NCI-H2029 (cell line): ENCODE measurements at places on chromosomes 1 and 21.

DNA sequence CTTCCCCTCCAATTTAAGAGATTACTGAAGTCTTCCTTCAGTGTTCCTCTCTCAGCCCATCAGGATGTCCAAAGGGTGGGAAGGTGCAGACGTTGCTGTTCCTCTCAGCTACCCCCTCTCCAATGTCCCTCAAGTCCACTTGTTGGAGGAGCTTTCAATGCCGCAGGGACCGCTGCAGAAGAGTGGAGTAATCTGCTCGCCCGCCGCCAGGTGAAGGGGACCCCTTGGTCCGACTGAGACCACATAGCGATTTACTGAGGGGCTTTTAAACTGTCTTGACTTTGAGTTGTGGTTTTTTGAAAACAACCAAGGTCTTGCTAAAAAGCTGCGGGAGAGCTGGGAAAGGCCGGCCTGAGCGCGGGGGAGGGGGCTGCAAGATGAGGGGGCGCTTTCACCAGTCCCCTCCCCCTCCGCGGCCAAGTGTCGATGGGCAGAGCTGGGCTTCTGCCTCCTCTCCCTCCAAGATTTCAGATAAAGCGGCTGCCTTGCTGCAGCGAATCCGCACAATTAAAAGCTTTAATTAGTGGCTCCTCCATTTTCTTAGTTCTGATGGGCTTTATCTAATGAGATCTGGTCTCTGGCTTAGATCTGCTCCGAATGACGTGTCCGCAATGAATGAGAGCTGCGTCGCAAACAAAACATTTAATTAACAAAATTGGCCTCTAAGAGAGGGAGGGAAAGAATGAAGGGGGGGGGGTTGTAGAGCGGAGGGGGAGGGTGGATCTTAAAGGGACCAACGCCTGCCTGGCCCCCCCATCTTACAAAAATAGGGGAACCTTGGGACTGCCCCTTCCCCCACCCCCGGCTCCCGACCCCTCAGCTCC is 5.9 kb downstream of the LMO4 start:
- DNase-seq = no peak

- no peak for DNase-seq
Observed at GRCh38 chr1:11462224-11462923, 16.6 kb upstream of the DISP3 start.

DNA sequence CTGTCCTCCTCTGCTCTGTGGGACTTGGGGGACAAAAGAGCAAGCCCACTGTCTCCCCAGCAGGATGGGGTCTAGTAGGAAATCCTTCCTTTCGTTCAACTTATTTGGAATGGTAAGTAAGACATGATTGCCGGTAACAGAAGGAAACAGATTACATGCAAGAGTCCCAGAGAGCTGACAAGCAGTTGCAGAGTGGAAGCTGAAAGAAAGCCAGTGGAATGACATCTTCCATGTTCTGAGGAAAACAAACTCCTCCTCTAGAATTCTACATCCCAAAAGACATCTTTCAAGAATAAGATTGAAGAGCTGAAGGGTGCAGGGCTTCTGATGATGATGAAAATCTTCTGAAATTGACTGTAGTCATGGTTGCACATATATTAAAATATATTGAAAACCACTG is 619.4 kb downstream of the KIF26B start:
- no peak for DNase-seq

- DNase-seq = no peak
Observed at GRCh38 chr1:21872445-21873079, 60.5 kb downstream of the LDLRAD2 start.

- no peak for DNase-seq
Observed at GRCh38 chr1:226355669-226356551, 46.9 kb upstream of the LIN9 start.

- no peak for DNase-seq
Observed at GRCh38 chr1:203934027-203934426, 72.6 kb downstream of the SNRPE start.

GRCh38 chr1:211591980-211592493 is 13.1 kb upstream of the SLC30A1 start:
- DNase-seq = no peak

DNA sequence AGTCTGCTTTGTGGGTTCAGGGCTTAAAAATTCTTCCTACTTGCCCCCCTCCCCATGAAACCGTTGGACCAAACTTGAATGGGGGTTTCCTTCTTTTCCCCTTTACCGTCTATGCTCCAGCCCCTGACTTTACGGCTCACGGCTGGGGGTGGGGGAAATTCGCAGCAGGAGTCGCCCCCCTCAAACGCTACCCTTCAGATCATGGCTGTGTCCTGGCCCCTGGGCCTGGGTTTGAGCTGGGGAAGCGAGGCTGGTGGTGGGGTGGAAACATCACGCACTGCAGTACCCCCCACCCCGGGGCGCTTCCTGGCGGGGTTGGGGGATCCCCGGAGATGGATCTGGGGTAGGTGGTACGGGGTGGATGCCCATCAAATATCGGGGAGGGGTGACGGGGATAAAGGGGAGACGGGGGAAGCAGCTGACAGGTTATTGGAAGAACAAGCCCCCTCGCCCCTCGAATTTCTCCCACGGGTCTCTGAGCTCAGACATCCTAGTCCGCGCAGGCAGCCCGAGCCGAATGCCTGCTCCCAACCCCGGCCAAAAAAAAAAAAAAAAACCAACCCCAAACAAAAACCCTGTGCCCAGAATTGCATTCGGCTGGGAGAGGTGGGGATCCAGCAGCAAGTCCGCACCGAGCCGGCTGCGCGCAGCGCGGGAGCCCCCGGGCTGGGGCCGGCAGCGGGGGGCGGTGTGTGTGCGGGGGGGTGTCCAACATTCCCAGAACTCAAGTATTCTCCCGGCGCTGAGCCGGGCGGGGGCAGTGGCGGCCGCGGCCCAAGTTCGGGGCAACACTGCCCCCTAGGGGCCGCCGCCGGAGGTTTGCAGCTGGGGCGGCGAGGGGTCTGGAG is 59.0 kb upstream of the ACOT11 start:
- DNase-seq = peak; percentile 84

DNA sequence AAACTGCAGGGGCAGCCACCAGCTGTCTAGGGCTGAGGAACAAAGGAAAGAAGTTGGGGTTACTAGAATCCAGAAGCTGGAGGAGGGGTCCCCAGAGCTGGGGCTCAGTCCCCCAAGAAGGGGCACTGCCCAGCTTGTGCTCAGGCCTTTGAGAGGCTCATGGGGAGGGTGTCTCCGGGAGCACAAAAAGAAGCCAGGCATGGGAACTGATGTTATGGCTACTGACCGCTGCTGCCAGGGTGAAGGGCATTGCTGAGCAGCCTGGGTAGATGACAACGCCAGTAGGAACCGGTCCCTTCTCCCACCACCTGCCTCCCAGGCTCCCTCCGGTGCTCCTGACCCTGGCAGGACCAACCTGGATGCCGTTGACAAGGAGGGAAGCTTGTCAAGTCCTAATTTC is 762.5 kb upstream of the TPTE start:
- no peak for DNase-seq

DNA sequence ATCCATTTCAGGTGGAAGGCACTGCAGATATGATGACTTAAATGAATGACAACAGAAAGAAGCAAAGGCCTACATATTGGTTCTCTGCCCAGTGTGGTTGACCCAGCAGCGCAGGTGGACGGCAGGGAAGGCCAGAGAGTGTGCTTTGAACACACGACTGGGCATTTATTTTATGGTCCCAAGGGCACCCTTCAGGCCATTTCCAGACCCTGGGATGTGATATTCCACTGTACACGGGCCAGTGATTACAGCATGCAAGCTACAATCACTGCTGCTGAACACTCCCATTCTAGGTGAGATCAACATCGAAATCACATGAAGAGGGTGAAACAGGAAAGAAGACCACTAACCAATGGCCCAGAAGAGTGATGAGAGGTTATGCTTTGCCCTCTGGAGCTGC is 33.8 kb downstream of the PCNX2 start:
- DNase-seq = no peak

DNA sequence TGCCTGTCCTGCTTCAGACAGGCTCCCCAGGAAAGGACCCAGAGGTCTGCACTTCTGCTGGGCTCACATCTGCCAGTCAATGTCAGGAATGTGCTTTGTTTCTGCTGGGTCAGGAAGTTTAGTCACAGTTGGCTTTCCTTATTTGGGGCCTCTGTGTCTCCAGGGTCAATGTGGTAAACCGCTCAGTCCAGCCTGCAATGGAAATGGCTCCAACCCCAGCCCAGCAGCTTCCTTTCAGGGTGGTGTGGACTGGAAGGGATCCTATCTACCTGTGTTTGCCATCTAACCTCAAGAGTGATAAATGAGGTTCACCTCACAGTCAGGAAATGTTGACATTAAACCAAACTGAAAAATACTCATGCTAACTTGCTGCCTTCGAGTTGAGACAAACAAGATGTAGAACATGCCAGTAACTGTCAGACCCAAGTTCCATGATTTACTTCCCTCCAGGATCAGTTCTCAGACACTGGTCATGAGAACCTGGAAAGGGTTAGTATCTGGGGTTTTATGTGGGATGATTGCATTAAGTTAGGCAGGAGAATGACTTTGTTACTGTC is 20.3 kb downstream of the ENO1 start:
- DNase-seq = no peak

GRCh38 chr1:200311256-200311655 is 98.6 kb downstream of the ZNF281 start:
- DNase-seq = no peak

GRCh38 chr1:207336559-207337467 is 15.3 kb downstream of the CD55 start:
- DNase-seq = peak; percentile 69
